ENCODE measurements at places on chromosomes 1 and 21. TPM values are rescaled to one million over a fixed set of nuclear protein-coding genes. Genes with fewer than 3 reads are reported as not detected.
A peak's percentile ranks its signal among the peaks of the same experiment; 100 is the strongest.

Gene MMP23B
- total RNA-seq, result 0.24 TPM

Gene SFN
- not detected for total RNA-seq

Gene CBS
- total RNA-seq, result 11.8 TPM

Gene OR2T11
- not detected for total RNA-seq

Gene C1QB
- total RNA-seq, result not detected

Gene NRIP1
- total RNA-seq, result 13.2 TPM

Gene SPRR1B
- total RNA-seq, result not detected

Gene IFNAR1
- 16.7 TPM for total RNA-seq

Gene RUNX3
- total RNA-seq, result 9.5 TPM

- peak; percentile 82 for DNase-seq
These were observed 14.2 kb upstream of the AMIGO1 start for GRCh38 chr1:109523706-109524105.

DNA sequence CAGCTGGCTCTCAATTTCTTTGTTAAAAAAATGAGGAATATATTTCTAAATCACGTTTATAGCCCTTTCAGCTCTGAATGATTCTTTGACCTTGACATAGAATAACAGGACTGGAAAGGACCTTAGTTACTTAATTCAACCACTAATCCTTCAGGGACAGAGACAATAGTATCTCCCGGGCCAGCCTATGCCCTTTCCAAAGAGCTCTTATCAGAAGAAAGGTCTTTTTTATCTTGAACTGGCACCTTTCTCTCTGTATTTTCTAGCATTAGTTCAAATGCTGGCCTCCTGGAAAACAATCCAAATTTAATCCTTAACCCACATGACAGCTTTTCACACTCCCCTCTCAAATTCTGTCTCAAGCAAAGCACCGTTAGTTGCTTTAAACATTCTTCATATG lies 44.8 kb upstream of the FBXO28 start:
- DNase-seq, result no peak

GRCh38 chr1:40870135-40870728 lies 8.1 kb upstream of the CITED4 start:
- DNase-seq, result peak; percentile 70

DNA sequence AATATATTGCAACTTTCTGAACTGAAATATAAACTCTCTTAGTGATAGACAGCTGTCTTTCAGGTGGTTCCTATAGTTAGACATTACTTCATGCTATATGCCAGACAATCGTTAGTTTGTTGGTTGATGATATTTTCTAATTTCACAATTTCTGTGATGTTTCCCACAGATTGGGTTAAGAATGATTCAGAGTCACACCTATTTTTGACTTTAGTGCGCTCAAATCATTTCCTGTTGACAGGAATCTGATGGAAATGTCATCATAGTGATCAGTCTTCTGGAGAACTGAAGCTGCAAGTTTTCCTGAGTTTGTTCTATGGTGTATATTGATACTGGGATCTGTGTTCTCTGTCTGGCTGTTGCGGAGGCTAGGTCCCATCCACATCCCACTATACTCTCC lies 119.7 kb downstream of the C1orf21 start:
- DNase-seq, result no peak

DNA sequence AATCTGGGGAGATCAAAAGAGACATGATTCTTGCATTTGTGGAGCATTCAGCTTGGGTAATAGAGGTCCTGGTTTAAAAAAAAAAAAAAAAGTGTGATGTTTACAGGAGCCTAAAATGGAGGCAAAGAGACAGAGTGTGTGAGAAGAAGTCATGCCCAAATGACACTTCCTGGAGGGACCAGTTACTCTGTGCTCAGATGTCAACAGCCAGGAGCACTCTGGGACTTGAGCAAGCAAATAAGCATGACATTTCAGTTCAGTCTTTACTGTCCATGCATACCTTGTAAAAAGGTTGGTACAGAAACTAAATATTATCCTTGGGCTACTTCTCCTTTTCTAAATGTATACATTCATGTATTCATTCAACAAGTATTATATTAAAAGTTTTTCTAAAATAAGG lies 25.2 kb upstream of the ADGRL2 start:
- DNase-seq, result no peak

DNA sequence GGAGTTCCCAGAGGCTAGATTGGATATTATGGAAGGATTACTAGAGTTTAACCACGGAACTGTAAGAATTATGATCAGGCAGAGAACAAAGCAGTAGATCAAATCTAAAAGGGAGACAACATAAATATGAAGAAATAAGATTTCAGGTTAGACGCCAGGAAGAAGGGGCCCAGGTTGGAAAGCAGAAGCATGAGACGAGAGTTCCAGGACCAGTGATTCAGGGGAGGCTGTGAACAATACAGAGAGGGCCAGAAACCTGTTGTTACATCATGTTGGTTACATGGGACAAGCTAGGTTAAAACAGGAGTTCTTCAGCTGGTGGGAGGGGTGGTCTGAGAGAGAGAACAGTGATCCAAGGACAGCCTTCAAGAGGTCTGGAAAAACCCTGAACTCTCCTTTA lies 128.4 kb upstream of the MROH9 start:
- no peak for DNase-seq

- DNase-seq, result no peak
These were observed 73.4 kb upstream of the PKN2 start for GRCh38 chr1:88610687-88611086.

DNA sequence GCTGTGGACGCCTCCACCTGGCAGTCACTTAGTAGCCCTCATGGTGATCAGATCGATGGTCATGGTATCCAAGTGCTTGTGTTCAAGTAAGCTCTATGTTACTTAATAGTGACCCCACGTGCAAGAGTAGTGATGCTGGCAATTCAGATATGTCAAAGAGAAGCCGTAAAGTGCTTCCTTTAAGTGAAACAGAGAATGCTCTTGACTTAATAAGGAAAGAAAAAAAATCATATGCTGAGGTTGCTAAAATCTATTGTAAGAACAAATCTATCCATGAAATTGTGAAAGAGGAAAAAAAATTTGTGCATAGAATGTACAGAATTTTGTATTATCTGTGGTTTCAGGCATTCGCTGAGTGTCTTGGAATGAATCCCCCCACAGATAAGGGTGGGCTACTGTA lies 113.9 kb downstream of the PEX14 start:
- DNase-seq, result no peak

DNA sequence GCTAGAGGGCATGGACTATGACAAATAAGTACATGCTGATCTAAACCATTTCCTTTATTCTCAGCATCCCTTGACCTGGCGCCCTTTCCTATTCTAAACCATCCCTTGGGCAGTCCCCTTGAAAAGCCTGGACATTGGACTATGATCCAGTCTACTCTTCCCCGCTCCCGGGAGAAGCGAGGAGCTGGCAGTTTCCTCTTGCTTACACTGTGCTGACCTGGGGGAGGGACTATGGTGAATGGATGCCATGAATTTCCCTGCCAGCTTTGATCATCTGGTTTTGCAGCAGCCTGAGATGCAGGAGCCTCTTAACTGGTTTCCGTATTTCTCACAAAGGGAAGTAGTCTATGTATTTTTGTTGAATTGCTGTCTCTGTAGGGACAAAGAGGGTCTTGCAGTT lies 121.7 kb downstream of the KIF26B start:
- no peak for DNase-seq

DNA sequence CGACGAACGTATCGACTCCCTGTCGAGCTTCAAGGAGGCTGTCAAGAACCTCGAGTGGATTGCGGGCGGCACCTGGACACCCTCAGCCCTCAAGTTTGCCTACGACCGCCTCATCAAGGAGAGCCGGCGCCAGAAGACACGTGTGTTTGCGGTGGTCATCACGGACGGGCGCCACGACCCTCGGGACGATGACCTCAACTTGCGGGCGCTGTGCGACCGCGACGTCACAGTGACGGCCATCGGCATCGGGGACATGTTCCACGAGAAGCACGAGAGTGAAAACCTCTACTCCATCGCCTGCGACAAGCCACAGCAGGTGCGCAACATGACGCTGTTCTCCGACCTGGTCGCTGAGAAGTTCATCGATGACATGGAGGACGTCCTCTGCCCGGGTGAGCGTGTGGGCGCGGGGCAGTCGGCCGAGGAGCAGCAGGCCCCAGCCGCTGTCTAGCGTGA lies 28.0 kb downstream of the COL6A2 start:
- no peak for DNase-seq

- no peak for DNase-seq
These were observed 105.2 kb downstream of the MRPL39 start for GRCh38 chr21:25501996-25502665.

GRCh38 chr1:63322944-63323864 lies 837 bp downstream of the FOXD3 start:
- DNase-seq, result peak; percentile 33

GRCh38 chr1:80392529-80392928 lies 1386.0 kb upstream of the ADGRL4 start:
- no peak for DNase-seq

DNA sequence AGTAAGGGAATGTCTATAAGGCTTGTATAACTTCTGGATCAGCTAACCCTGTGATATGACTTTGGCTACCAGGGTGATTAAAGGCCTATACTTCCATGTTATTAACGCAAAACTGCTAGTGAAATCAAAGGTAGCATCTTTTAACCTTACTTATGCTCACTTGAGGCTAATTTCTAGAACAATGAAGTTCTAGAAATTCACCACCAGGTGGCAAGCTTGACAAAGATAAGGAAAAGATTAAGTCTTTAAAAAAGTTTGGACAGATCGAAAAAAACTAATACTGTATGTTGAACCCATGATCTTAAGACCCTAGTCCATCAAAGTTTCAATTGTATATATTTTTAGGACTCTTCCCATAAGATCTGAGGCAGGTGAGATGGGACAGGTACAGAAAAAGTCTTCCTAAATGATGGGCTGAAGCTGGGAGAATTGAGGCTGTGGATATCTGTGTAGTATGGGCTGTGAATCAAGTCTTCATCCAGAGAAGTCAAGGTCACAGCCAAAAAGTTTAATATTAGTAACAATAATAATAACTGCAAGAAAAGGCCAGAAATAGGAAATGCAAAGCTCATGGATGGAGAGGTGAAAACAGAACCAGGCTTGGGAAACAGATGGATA lies 18.8 kb downstream of the KYAT3 start:
- peak; percentile 50 for DNase-seq

GRCh38 chr1:230267338-230268065 lies 158.6 kb downstream of the PGBD5 start:
- DNase-seq, result no peak

- DNase-seq, result no peak
These were observed 8.3 kb downstream of the MCOLN2 start for GRCh38 chr1:84988588-84988987.

GRCh38 chr1:200184196-200184595 lies 156.7 kb downstream of the NR5A2 start:
- DNase-seq, result peak; percentile 83

GRCh38 chr21:33696465-33696864 lies 54.2 kb downstream of the ITSN1 start:
- no peak for DNase-seq

- no peak for DNase-seq
These were observed 11.2 kb downstream of the WRAP73 start for GRCh38 chr1:3638676-3639075.

GRCh38 chr1:73711089-73711488 lies 486.9 kb downstream of the LRRIQ3 start:
- no peak for DNase-seq

- peak; percentile 51 for DNase-seq
These were observed 54.1 kb downstream of the RUNX1 start for GRCh38 chr21:34994766-34995631.

GRCh38 chr1:229087339-229087738 lies 183.6 kb upstream of the RAB4A start:
- DNase-seq, result no peak

- no peak for DNase-seq
These were observed 205.0 kb downstream of the TOMM20 start for GRCh38 chr1:234923626-234924025.

- DNase-seq, result no peak
These were observed 252.5 kb downstream of the SDCCAG8 start for GRCh38 chr1:243508303-243508713.

DNA sequence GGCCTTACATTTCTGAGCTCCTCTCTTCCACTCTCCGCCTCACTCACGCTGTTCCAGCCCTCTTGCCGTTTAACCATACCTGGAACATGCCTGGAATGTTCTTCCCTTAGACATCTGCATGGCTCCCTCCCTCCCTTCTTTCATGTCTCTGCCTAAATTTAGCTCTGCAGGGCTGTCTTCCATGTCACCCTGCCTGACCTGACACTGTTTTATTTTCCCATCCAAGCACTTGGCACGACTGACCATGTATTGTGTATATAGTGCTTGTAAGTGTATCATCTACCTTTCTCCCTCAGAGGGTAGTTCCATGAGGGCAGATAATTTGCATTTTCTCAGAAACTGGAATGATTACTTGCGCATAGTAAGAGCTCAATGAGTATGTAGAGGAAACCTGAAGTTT lies 47.3 kb downstream of the ST6GALNAC3 start:
- DNase-seq, result no peak

GRCh38 chr21:45826676-45827301 lies 154.8 kb upstream of the COL6A1 start:
- DNase-seq, result no peak

DNA sequence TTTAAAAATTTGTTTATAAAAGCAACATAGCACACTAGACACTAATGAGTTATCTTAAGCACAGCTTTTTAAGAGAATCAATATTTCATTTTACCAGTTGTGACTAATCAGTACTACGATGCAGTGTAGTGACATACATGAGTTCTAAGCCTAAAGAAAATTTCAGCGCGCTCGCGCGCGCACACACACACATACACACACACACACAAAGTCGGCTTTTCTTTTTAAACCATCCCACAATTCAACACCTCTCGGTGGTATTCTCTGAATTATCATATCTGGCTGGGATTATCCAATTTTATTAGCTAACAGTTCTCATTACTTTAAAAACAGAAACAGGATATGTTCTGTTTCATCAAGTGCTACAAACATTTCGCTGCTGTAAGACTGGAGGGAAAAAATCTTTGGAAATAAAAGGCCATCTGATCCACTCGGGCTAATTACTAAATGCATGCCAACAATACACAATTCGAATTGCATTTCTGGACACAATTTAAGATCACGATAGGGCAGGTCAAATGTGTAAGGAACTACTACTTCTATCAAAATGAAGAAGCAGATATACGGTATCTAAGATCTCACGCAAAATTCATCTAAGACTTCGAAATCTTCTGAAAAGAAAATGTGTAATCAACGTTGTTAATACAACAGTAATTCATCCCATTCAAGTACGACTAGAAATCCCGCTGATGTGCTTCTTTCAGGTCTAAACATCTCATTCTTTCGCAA lies 1.2 kb downstream of the TUT4 start:
- peak; percentile 50 for DNase-seq

DNA sequence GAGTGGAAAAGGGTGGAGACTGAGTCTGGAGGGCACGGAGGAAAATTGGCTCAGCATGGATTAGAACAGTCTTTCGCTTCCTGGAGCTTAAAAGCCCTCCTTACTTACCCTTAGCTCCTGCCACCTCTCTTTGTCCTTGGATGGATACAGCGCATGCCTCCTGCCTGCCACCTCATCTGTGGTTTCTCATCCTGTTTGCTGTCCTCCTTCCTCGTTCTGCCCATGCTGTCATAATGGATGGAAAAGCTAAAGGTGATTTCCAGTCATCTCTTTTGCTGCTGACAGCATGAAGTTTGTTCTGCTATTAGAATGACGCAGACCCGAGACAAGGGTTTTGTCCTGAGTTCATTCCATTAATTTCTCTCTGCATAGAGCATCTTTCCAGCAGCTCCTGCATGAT lies 425.9 kb downstream of the KIF26B start:
- no peak for DNase-seq
